ENCODE measurements at places on chromosomes 6 and 20. TPM values are rescaled to one million over a fixed set of nuclear protein-coding genes. Genes with fewer than 3 reads are reported as not detected.
A peak's percentile ranks its signal among the peaks of the same experiment; 100 is the strongest.

GRCh38 chr6:81694855-81695254 lies 57.6 kb downstream of the TENT5A start:
- no peak overlapping the region for H3K4me3 ChIP-seq
- H3K36me3 ChIP-seq: no peaks in the 10 kb centered on the region
- H3K27me3 ChIP-seq: no peaks in the 10 kb centered on the region
- no peak overlapping the region for H3K27ac ChIP-seq
- no peak for DNase-seq

DNA sequence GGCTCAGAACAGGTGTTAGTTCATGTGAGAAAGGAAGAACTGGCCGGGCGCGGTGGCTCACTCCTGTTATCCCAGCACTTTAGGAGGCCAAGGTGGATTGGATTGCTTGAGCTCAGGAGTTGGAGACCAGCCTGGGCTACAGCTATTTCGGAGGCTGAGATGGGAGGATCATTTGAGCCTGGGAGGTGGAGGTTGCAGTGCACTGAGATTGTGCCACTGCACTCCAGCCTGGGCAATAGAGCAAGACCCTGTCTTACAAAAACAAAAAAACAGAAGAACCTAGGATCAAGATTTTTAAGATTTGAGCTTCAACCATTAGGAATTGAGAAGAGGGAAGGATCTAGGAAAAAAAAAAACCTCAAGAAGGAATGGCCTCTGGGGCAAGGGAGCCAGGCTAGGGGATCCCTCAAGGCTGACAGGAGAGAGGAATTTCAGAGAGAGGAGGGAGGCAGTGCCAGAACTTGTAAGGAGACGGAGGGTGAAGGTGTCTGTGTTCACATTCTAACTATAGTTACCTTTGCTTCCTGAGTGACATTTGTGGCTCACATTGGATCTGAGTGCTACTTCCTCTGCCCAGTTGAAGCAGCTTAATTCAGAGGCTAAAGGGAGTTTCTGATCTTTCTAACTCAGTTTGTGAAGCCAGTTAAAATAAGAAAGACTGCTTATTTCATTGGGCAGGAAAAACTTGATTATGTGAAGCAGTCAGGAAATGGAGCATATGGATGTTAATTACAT lies 26.1 kb downstream of the CHMP4B start:
- H3K36me3 ChIP-seq: no peaks in the 10 kb centered on the region
- H3K4me1 ChIP-seq: peaks cover 64% of the 10 kb centered on the region
- H3K27me3 ChIP-seq: no peaks in the 10 kb centered on the region

- H3K4me3 ChIP-seq: no peak overlapping the region
- DNase-seq: no peak
- H3K27ac ChIP-seq: no peak overlapping the region
- H3K4me1 ChIP-seq: no peaks in the 10 kb centered on the region
Measured at GRCh38 chr6:123908797-123909196, 105.1 kb downstream of the NKAIN2 start.

The ZNF165 gene
- total RNA-seq: 0.95 TPM

The GGTLC1 gene
- not detected for total RNA-seq

The KIF25 gene
- 1.6 TPM for total RNA-seq

DNA sequence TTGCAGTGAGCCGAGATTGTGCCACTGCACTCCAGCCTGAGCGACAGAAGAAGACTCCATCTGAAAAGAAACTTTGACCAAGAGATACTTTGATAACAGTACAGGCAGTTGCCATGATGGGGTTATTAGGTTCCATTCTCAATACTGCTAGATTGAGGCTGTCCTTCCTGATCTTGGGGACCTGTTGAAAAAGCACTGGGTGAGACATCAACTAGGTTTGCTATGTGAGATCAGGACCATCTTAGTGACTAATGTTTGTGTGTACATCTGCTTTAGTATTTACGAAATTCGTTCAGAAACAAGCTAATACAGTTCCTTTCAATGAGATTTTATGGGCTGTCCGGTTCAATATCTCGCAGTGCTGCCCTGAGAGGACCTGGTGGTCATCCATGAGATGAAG lies 2.6 kb downstream of the DSE start:
- no peaks in the 10 kb centered on the region for H3K27me3 ChIP-seq
- H3K27ac ChIP-seq: no peak overlapping the region
- DNase-seq: no peak
- H3K4me3 ChIP-seq: no peak overlapping the region
- no peaks in the 10 kb centered on the region for H3K36me3 ChIP-seq

DNA sequence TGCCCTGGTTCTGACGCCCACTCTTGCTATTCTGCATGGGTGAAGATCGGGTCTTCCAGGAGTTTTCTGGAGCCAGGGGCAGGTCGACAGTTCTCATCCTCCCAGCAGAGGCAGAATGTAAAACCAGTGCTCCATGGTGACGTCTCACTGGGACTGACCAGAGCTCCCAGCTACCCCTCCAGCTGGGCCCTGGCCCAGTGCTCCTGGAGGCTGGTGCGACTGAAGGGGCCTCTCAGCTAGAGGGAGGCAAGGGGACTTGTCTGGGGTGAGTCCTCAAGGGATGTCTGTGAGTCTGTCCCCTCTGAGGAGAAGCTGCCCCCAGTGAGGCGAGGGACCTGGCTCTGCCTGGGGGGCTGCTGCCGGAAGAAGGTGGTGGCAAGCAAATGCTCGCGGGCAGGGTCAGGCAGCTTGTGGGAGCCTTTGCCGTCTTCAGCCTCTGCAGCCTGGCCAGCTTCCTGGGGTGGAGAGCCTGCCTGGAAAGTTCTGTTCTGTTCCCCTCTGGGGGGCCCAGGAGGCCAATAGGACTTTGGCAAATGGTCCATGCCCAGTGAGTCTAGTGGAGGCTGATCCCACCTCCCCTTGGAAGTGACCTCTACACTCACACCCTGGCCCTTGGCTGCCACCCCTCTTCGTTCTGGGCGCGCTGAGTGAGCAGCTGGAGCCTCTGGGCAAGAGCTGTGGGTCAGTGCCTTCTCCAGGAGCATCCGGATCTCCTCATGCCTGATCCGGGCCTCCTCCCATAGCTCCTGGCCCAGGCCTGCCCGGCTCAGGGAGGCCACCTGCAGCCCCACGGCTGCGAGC lies 47.5 kb downstream of the KIAA1755 start:
- no peaks in the 10 kb centered on the region for H3K27me3 ChIP-seq
- no peaks in the 10 kb centered on the region for H3K36me3 ChIP-seq
- H3K4me3 ChIP-seq: no peak overlapping the region
- peaks cover 4% of the 10 kb centered on the region for H3K4me1 ChIP-seq
- no peak overlapping the region for H3K27ac ChIP-seq
- no peak for DNase-seq

- no peak for DNase-seq
- H3K4me1 ChIP-seq: no peaks in the 10 kb centered on the region
- H3K36me3 ChIP-seq: no peaks in the 10 kb centered on the region
- H3K27me3 ChIP-seq: peaks cover 48% of the 10 kb centered on the region
- no peak overlapping the region for H3K27ac ChIP-seq
- H3K4me3 ChIP-seq: no peak overlapping the region
Measured at GRCh38 chr6:12921467-12921866, 204.9 kb downstream of the PHACTR1 start.

The VGLL2 gene
- total RNA-seq: not detected

DNA sequence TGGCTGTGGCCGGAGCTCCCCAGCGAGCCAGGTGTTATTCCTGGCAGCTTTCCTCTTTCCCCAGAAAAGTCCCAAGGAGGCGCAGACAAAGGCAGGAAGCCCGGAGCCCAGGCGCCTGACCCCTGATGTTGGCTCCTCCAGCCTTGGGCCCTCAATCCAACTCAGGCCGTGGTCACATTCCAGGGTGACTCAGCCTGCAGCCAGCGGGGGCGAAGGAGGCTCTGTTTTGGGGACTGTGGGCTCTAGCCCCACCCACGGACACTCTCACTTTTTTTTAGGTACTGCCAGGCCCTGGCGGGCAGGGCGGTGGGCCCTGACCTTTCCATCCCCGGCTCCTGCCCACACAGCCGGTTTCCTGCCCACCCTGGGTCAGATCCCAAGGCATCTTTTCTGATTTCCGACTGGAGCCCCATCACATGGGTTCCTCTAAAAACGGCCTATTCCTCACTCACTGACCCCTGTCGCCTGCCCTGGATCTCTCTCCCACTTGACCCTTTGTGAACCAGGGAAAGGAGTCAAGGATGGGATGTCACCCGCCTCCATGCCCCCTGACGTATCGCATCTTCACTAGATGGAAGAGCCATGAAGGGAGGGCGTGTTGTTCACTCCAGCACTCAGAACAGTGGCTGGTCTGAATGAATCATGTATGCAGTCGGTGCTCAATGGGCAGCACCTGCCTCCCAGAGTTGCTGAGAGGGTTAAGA lies 5.5 kb downstream of the PTGIS start:
- H3K27me3 ChIP-seq: no peaks in the 10 kb centered on the region
- DNase-seq: peak; percentile 91
- no peaks in the 10 kb centered on the region for H3K36me3 ChIP-seq

GRCh38 chr6:13733178-13733887 lies 21.7 kb upstream of the RANBP9 start:
- no peaks in the 10 kb centered on the region for H3K36me3 ChIP-seq
- DNase-seq: peak; percentile 95
- H3K4me1 ChIP-seq: no peaks in the 10 kb centered on the region
- H3K4me3 ChIP-seq: no peak overlapping the region

The IL20RA gene
- total RNA-seq: 0.99 TPM

DNA sequence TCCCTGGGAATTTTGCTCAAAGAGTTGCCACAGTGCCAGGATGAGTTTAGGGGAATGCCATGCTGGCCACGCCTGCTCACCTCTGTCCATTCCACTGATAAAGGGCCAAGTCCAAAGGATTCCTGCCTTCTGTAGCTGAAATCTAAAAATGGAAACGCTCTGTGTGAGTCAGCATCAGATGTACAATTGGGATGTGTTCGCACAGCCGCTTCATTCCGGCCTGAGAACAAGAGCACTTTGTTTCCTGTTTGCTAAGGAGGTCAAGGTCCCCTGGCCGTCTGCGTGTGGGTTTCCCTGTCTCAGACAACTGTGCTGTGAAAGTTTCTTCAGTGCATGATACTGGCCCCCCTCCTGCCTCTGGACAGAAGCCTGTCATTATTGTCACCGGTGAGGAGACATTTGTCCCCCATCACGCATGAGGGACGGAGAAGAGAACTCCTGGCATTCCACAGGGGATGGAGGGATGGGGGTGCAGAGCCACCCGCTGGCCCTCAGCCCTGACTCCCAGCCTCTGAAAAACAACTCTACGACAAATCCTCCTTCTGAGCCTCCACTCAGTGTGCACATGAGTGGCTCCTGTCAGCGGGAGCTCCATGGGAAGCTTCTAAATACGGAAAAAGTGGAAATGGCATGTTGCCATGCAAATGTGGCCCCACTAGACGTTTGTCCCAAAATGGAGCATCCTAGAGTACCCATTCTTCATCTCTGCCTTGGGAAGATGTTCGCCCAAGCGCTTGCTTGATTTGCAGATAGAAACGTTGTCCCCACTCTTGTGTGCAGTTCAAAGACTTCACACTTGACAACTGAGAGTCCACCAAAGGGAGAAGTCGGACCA lies 143.5 kb upstream of the AFDN start:
- peak; percentile 96 for DNase-seq
- H3K27ac ChIP-seq: peak overlapping the region; percentile 0
- no peaks in the 10 kb centered on the region for H3K27me3 ChIP-seq
- no peak overlapping the region for H3K4me3 ChIP-seq

The BTBD3 gene
- 33.2 TPM for total RNA-seq

DNA sequence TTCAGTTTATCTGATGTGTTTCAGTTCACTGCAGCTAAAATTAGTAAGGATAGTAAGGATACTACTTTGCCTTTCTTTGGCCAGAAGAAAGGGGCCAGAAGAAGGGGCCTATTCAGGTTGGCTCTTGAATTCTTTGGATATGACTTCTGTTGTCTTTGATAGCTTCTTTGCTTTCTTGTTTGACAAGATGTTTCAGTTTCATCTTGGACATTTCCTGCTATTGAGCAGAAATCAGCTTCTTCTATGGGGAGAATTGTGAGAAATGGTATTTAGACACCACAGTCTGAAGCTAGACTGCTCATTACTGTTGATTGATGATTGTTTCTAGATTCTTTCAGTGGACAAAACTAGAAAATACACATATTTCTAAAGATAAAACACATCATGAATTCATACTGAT lies 23.2 kb downstream of the L3MBTL3 start:
- no peak overlapping the region for H3K27ac ChIP-seq
- H3K4me3 ChIP-seq: no peak overlapping the region
- DNase-seq: no peak
- no peaks in the 10 kb centered on the region for H3K27me3 ChIP-seq
- no peaks in the 10 kb centered on the region for H3K4me1 ChIP-seq

- DNase-seq: no peak
- H3K36me3 ChIP-seq: no peaks in the 10 kb centered on the region
- H3K4me3 ChIP-seq: no peak overlapping the region
- no peak overlapping the region for H3K27ac ChIP-seq
- no peaks in the 10 kb centered on the region for H3K27me3 ChIP-seq
Measured at GRCh38 chr20:9615766-9616454, 101.5 kb downstream of the LAMP5 start.

The DEFB119 gene
- not detected for total RNA-seq

DNA sequence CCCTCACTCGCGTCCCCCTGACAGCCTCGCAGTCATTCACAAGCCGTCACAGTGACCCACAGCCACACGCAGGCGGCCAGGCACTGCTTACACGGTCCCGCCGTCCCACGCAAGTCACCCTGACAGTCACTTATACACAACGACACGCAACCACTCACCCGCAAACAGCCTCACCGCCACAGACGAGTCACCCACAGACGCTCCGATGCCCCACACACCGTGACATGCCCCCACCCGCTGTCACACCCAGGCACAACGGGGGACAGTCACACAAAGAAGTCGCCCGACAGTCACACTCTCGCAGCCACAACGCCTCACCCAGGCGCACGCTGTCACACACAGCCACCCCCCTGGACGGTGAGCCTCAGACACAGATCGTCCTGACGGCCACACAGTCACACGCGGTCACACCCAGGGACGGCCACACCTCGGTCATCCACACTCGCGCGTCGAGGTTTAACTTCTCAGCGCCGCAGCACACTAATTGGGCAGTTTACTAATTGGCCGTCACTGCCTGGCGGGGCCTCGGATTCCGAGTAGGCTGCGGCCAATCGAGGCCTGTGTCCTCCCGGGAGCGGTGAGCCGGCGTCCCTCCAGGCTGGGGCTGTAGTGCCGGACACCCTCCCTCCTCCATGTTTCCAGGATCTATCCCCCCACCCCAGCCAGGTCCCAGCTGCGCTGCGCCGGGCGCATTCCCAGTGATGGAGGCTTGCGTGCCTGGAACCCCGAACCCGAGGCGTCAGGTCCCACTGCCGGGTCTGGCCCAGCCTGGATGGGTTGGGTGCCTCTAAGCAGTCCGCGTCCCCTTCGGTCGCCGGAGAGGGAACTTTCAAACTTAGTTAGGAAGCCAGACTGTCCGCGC lies 790 bp downstream of the TOX2 start:
- peak overlapping the region; percentile 61 for H3K4me3 ChIP-seq
- no peaks in the 10 kb centered on the region for H3K4me1 ChIP-seq
- DNase-seq: peak; percentile 46

- DNase-seq: no peak
- H3K27me3 ChIP-seq: no peaks in the 10 kb centered on the region
Measured at GRCh38 chr20:846894-847278, 13.4 kb downstream of the FAM110A start.

The HLA-DRB1 gene
- total RNA-seq: 0.63 TPM

DNA sequence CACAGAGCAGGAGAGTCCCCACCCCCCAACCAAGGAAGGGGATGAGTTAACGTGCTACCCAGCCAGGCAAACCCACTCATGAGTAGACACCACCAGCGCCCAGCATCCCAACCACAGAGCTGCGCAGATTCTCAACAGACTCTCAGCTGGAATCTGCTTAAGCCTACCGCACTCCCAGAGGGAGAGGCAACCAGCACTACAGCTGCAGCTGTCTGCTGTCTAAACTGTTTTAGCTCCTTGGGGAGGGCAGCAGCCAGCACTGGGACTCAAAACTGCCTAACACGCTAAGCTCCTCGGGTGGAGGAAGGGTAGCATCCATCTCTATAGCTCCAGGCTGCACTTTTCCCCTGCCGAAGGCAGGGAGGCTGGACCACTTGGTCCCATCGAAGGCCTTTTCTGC lies 539.8 kb downstream of the EPHA7 start:
- no peaks in the 10 kb centered on the region for H3K27me3 ChIP-seq
- H3K4me3 ChIP-seq: no peak overlapping the region
- no peaks in the 10 kb centered on the region for H3K4me1 ChIP-seq
